ENCODE measurements at places on chromosomes 2 and 18.
A peak's percentile ranks its signal among the peaks of the same experiment; 100 is the strongest.

DNA sequence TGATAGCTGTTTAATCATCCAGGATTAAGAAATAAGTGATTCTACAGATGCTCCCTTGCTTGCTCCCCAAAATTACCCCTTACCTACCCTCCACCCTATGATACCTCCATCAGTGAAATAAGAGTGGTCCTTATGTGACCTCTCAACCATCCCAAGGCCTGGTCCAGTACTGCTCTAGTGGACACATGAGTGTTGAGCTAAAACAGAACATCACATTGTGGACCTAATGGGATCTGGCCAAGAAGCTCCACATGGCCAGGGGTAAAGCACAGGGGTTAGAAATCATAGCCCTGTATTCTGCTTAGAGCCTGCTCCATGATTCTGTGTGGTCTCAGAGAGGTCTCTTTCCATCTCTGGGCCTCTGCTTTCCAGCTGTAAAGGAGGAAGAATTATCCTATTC lies 355.6 kb downstream of the TNS1 start:
- no peak for DNase-seq

DNA sequence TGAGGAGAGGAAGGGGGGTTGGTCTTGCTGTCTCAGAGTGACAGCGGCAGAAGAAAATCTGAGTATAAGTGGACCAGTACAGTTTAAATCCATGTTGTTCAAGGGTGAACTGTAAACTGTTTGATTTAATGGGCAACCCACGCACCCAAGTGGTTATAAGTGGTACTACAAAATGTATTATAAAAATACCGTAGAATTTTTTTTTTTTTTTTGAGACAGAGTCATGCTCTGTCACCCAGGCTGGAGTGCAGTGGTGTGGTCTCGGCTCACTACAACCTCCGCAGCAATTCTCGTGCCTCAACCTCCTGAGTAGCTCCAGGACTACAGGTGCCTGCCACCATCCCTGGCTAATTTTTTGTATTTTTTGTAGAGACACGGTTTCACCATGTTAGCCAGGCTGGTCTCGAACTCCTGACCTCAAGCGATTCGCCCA lies 2.1 kb upstream of the CHCHD5 start:
- DNase-seq = peak; percentile 32

DNA sequence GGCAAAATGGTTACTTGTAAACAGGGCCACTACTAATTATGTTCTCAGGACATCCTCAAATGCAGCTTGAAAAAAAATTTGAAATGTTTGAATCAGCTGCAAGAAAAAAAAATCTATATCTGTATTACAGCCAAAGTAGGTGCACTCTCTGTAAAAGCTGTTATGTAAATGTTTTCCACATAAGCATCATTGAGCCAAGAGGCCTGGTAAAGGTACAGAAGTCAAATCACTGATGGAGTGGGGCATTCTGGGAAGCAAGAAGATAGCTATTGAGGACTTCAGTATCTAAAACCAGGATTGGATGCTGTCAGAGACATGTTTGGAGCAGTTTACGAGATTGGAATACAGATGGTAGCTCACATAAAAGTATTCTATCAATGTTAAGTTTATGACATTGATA lies 80.3 kb downstream of the MAPRE2 start:
- no peak for DNase-seq

DNA sequence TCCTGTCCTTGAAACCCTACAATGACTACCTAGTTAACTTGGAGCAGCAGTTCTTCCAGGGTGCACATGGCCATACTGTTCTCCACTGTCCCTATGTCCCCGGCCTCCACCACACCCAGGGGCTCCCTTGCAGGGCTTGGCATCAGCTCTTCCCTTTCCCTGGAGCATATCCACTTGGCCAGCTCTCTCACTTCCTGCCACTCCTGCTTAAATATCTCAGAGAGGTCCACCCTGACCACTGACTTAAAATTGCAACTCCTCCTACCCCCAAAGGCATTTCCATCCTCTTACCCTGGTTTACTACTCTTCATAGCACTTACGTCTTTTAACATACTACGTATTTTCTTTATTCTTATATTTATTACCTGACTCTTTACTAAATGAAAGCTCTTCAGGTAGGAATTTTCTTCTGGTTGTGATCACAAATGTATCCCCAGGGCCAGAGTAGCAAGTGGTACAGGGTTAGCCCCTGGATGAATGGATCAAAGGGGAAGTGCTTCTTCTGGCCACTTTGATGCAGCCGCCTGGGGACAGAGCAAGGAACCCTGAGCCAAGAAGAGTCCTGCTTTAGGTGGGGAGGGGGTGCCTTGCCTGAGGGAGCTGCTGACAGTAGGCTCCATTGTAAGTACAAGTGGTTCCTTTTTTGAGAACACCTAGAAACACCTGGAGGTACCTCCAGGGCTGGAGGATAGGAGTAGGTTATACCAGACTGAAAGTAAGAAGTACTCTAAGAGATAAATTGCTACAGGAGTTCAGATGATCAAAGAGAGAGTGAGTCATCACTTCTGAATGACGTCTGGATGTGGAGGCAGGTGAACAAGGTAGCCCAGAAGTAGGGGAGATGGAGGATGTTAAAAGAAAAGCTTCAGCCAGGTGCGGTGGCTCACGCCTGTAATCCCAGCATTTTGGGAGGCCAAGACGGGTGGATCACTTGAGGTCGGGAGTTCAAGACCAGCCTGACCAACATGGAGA lies 82.2 kb downstream of the SOCS6 start:
- no peak for DNase-seq

DNA sequence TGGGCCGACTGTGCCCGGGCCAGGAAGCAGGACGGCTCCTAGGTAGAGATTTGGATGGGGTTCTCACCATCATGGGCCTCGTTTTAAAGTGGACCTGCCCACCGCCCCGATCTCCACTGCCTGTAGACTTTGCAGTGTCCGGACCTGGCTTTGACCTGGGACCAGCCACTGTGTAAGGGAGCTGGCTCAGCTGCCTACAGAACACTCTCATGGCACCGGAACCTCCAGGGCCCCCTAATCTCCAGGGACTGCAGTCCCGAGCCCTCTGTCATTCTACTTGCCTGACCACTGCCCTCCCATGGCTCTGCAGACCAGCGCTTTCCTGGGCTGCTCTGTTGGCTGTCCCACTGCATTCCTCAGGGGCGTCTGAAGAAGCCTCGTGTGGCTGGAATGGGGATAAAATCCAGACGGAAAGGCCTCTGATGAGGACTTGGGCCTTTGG lies 120.8 kb downstream of the GLI2 start:
- no peak for DNase-seq

- no peak for DNase-seq
Observed at GRCh38 chr2:188813315-188813714, 160.9 kb upstream of the COL3A1 start.

GRCh38 chr2:46540496-46541331 lies 61.3 kb downstream of the TMEM247 start:
- peak; percentile 40 for DNase-seq

GRCh38 chr18:72692595-72692994 lies 148.5 kb upstream of the CBLN2 start:
- no peak for DNase-seq

- DNase-seq = peak; percentile 66
Observed at GRCh38 chr2:48482769-48483168, 47.2 kb upstream of the STON1 start.

DNA sequence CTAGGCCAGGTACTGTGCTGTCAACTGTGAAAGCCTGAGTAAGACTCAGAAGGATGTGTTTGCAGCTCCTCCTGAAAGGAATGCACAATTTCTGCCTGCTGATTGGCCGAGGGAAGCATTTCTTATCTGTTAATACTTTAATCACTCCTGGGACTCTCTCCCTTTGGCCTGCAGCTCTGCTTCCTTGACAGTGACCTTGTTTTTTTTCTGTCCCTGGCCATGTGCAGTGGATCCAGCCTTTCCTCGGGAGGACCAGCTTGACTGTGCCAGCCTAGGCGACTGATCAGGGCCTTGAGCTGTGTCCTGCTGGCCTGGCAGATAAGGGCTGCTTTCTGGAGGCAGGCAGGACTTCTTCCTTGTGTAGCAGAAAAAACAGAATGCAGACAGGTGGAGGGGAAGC lies 10.0 kb downstream of the RNF144A start:
- DNase-seq = no peak

Data from midbrain (tissue), 1 donor.